ENCODE measurements at places on chromosomes 16 and 17.

DNA sequence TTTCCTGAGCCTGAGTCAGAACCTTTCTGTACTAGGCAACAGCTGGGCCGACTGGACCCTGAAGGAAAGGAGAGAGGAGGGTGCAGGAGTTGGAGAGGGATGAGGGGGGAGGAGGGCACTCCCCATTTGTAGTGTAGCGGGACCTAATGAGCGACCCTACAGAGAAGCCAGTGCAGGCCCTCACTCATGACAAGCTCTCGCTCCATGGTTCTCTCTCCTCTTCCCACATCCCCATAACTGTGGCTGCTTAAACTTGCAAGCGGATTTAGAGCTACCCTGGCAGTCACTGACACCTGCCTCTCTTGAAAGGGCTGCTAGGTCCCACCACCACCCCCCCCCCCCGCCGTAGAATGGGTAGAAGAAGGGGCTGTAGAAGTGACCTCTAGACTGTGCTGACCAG lies 14.5 kb downstream of the NKD1 start:
- no peak overlapping the region for H3K27ac ChIP-seq
- DNase-seq: no peak
- no peak overlapping the region for H3K4me3 ChIP-seq
- peaks cover 13% of the 10 kb centered on the region for H3K4me1 ChIP-seq

GRCh38 chr16:70520612-70521297 lies 2.6 kb downstream of the COG4 start:
- no peak for DNase-seq
- H3K27me3 ChIP-seq: no peaks in the 10 kb centered on the region
- H3K4me1 ChIP-seq: peaks cover 8% of the 10 kb centered on the region

DNA sequence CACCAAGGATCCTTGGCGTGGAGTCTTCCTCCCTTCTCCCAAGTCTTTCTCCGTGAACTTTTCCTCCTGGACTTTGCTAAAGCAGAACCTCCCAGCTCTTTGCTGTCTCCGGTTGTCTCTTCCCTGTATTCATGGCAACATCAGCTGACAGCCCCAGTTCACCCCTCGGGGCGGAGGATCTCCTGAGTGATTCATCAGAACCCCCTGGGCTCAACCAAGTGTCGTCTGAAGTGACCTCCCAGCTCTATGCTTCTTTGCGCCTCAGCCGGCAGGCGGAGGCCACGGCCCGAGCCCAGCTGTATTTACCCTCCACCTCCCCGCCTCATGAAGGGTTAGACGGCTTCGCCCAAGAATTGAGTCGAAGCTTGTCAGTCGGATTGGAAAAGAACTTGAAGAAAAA lies 943 bp downstream of the CNTROB start:
- peak overlapping the region; percentile 97 for H3K27ac ChIP-seq
- peaks cover 33% of the 10 kb centered on the region for H3K4me1 ChIP-seq
- H3K4me3 ChIP-seq: peak overlapping the region; percentile 100
- no peak for DNase-seq
- H3K27me3 ChIP-seq: peaks cover 12% of the 10 kb centered on the region

GRCh38 chr17:61813211-61813610 lies 50.1 kb downstream of the BRIP1 start:
- H3K4me1 ChIP-seq: peaks cover 5% of the 10 kb centered on the region
- H3K4me3 ChIP-seq: peak overlapping the region; percentile 9
- peaks cover 4% of the 10 kb centered on the region for H3K36me3 ChIP-seq
- no peaks in the 10 kb centered on the region for H3K27me3 ChIP-seq
- DNase-seq: no peak

- no peaks in the 10 kb centered on the region for H3K36me3 ChIP-seq
- peaks cover 4% of the 10 kb centered on the region for H3K4me1 ChIP-seq
- H3K27ac ChIP-seq: no peak overlapping the region
- H3K27me3 ChIP-seq: peaks cover 69% of the 10 kb centered on the region
- no peak overlapping the region for H3K4me3 ChIP-seq
Measured at GRCh38 chr16:86337581-86338402, 172.5 kb upstream of the FOXF1 start.

DNA sequence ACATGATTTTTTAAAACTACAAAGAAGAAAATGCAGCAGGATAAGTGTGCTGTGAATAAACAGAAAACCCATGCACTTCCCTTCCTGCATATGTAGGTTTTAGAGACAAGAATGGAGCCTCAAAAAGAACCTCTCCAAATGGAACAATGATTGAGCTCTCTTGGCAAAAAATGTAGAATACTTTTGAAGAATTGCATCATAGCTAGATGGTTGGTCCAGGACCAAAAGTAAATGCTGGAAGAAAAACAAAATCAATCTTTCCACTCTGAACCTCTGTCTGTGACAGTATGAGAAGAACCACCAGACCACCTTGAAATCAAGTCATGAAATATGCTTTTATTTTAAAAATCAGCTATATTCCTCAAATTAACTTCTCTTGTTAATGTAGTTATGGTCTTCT lies 17.5 kb downstream of the HELZ start:
- peaks cover 40% of the 10 kb centered on the region for H3K36me3 ChIP-seq
- H3K27me3 ChIP-seq: no peaks in the 10 kb centered on the region
- DNase-seq: no peak
- H3K4me3 ChIP-seq: no peak overlapping the region
- peaks cover 3% of the 10 kb centered on the region for H3K4me1 ChIP-seq
- H3K27ac ChIP-seq: no peak overlapping the region

DNA sequence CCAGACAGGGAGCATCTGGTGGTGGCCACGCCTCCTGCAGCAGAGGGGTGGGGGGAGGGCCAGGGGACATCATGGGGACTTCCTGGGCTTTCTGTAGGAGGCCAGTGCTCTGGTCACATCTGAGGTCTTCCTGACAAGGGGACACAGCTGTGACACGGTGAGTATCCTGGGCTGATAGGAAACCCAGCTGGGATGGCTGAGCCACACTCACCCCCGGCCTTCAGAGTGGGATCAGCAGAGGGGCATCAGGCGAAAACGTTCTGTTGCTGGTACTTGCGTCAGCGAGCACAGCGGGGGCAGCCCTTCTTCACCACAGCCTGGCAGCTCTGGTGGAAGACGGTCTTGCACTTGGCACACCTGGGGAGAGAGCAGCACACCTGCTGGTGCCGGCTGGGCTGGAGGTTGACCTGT lies 122.9 kb upstream of the SMURF2 start:
- peaks cover 17% of the 10 kb centered on the region for H3K27me3 ChIP-seq
- H3K4me3 ChIP-seq: no peak overlapping the region
- H3K36me3 ChIP-seq: peaks cover 9% of the 10 kb centered on the region
- DNase-seq: no peak
- peak overlapping the region; percentile 56 for H3K27ac ChIP-seq
- H3K4me1 ChIP-seq: peaks cover 15% of the 10 kb centered on the region

DNA sequence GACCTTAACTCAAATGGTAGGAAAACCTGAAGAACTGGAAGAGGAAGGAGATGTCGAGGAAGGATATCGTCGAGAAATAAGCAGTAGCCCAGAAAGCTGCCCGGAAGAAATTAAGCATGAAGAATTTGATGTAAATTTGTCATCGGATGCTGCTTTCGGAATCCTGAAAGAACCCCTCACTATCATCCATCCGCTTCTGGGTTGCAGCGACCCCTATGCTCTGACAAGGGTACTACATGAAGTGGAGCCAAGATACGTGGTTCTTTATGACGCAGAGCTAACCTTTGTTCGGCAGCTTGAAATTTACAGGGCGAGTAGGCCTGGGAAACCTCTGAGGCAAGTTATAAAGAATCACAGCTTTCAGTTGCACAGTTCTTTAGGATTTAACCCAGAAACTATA lies 15.5 kb downstream of the ERCC4 start:
- H3K27me3 ChIP-seq: no peaks in the 10 kb centered on the region
- no peak overlapping the region for H3K27ac ChIP-seq
- DNase-seq: no peak
- H3K36me3 ChIP-seq: peaks cover 52% of the 10 kb centered on the region
- H3K4me3 ChIP-seq: no peak overlapping the region

DNA sequence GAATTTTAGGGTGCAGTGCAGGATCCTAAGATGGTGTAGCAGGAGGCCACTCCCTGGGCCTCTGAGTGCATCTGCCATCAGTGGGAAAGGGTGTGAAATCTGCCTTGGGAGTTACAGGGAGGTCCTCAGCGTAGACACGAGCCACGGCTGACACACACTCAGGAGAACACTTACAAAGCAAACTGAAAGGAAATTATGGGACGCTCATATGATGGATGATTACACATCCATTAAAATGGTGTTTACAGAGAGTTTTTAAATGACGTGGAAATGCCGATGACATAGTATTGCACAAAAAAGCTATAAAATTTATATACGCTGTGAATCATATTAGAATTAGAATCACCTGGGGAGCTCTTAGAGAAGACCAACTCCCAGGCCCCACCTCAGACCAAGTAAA lies 175.2 kb downstream of the CCDC182 start:
- no peak overlapping the region for H3K4me3 ChIP-seq
- H3K36me3 ChIP-seq: peaks cover 26% of the 10 kb centered on the region
- peak overlapping the region; percentile 48 for H3K27ac ChIP-seq
- no peak for DNase-seq
- no peaks in the 10 kb centered on the region for H3K27me3 ChIP-seq

GRCh38 chr17:76268015-76268749 lies 3.0 kb downstream of the UBALD2 start:
- no peaks in the 10 kb centered on the region for H3K27me3 ChIP-seq
- peak overlapping the region; percentile 73 for H3K4me3 ChIP-seq
- DNase-seq: no peak
- peaks cover 25% of the 10 kb centered on the region for H3K4me1 ChIP-seq
- peak overlapping the region; percentile 82 for H3K27ac ChIP-seq

DNA sequence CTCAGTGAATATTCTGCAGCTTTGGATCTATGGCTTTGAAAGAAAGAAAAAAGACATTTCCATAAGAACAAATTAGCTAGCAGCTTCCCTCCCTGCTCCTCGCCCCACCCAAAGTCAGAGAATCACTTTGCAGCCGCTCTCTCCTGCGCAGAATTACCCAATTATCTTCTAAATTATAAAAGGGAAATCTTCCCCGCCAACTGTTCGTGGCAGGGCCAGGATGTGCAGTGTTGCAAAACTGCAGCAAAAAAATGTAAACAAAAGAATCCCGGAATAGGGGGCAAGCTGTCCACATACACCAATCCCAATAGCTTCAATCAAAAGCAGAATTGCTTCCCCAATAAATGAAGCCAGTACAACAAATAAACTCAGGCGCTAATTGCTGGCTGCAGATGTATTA lies 510.6 kb downstream of the RBFOX1 start:
- H3K4me3 ChIP-seq: no peak overlapping the region
- no peak for DNase-seq
- no peaks in the 10 kb centered on the region for H3K4me1 ChIP-seq
- peaks cover 17% of the 10 kb centered on the region for H3K27me3 ChIP-seq

- H3K36me3 ChIP-seq: no peaks in the 10 kb centered on the region
- peaks cover 12% of the 10 kb centered on the region for H3K4me1 ChIP-seq
- no peak overlapping the region for H3K27ac ChIP-seq
Measured at GRCh38 chr16:78976212-78976611, 624.3 kb downstream of the MAF start.

DNA sequence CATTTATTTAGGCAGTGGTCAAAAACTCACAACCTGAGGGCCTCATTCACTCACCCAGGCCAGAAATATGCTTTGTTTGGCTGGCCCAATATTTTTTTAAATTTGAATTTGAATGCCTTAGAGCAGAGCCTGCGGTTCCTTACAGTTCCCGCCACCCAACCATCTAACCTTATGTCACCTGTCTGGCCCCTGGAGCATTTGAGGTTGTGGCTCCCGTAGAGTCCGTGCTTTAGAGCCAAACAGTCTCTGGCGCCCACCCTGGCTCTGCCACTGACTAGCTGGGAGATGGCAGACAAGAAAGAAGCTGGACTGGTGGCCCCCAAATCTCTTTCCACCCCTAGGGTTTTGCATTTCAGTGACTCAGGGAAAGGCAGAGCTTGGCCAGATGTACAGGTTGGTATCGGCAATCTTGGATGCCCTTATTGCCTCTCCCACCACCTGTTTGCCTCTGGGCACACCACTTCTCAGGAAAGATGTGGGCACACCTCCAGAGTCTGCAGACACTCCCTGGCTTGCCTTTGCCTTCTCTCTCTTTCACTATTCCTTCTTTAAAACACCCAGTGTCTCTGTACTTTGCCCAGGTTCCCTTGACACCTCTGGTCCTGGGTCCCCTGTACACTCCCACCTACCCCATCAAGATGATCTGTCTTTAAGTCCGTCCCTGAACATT lies 1.9 kb upstream of the MAP3K14 start:
- H3K36me3 ChIP-seq: no peaks in the 10 kb centered on the region
- peak overlapping the region; percentile 64 for H3K4me3 ChIP-seq
- H3K27me3 ChIP-seq: peaks cover 2% of the 10 kb centered on the region
- DNase-seq: no peak
- peaks cover 55% of the 10 kb centered on the region for H3K4me1 ChIP-seq

DNA sequence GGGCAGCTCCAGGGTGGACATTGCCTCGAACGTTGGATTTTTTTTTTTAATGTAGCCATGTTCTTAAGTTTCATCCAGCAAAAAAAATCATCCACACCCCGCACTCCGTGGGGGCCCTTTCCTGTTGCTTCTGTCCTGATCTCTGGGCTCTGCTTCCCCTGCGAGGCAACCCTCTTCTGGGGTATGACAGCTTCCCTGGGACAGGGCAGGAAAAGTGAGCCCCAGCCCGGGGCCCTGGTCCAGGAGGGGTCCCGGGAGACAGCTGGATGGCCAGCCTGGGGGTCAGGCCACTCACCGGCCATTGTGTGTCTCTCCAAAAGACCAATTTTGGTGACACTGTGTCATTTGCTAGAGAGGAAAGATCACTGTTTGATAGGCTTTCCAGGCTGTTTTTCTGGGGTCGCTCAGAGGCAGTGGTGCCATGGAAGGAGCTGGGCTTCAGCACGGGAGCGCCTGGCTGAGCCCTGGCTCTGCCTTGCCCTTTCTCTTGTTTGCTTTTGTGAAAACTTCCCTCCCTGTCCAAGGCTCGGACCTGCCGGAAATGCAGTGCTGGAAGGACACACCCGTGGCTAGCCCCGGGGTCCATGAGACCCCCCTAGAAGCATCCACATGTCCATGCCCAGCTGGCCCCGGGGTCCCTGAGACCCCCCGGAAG lies 41.0 kb upstream of the CHMP6 start:
- no peak overlapping the region for H3K27ac ChIP-seq
- DNase-seq: no peak
- no peaks in the 10 kb centered on the region for H3K4me1 ChIP-seq

- no peaks in the 10 kb centered on the region for H3K27me3 ChIP-seq
- no peaks in the 10 kb centered on the region for H3K36me3 ChIP-seq
- H3K4me1 ChIP-seq: peaks cover 5% of the 10 kb centered on the region
- no peak overlapping the region for H3K4me3 ChIP-seq
- no peak overlapping the region for H3K27ac ChIP-seq
Measured at GRCh38 chr16:16988963-16989362, 481.8 kb downstream of the XYLT1 start.

DNA sequence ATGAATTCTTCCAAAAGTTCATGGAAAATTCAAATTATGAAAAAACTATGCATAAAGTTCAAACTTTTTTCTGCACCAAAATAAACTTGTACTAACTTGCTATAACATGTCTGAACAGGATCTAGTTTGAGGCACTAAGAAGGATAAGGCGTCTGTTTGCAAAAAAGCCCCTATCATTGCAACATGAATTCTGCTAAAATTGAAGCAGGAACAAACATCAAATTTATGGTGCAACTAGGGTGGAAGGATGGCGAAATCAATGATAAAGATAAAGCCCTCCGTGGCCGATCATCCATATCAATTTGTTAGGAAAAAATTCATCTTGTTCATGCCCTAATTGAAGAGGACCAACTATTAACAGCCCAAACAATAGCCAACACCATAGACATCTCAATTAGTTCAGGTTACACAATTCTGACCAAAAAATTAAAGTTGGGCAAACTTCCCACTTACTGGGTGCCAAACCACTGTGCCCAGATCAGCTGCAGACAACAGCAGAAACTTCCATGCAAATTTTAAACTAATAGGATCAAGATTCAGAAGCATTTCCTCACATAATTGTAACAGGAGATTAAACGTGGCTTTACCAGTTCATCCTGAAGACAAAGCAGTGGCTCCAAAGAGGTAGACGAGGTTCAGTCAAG lies 12.9 kb downstream of the IL21R start:
- H3K4me3 ChIP-seq: no peak overlapping the region
- no peak overlapping the region for H3K27ac ChIP-seq
- H3K36me3 ChIP-seq: no peaks in the 10 kb centered on the region
- H3K27me3 ChIP-seq: peaks cover 7% of the 10 kb centered on the region
